ENCODE measurements at places on chromosomes 2 and 18. TPM values are rescaled to one million over a fixed set of nuclear protein-coding genes. Genes with fewer than 3 reads are reported as not detected.

ANAPC1 gene
- total RNA-seq: 17.1 TPM

ATP6V1C2 gene
- 1.6 TPM for total RNA-seq

TBR1 gene
- total RNA-seq: not detected

UCN gene
- total RNA-seq: 0.59 TPM

SERPINB2 gene
- not detected for total RNA-seq

CEBPZOS gene
- 57.8 TPM for total RNA-seq

Measured in Right ventricle myocardium superior (tissue), 1 donor.